ENCODE measurements at places on chromosomes 3 and 15.

- DNase-seq = no peak
These were observed 32.7 kb upstream of the ZBTB38 start for GRCh38 chr3:141335531-141336061.

GRCh38 chr3:178359728-178360127 is 176.5 kb upstream of the KCNMB2 start:
- no peak for DNase-seq

- no peak for DNase-seq
These were observed 67.9 kb downstream of the IQCH start for GRCh38 chr15:67322481-67322880.

GRCh38 chr3:196227121-196227561 is 10.8 kb downstream of the SLC51A start:
- DNase-seq = no peak

DNA sequence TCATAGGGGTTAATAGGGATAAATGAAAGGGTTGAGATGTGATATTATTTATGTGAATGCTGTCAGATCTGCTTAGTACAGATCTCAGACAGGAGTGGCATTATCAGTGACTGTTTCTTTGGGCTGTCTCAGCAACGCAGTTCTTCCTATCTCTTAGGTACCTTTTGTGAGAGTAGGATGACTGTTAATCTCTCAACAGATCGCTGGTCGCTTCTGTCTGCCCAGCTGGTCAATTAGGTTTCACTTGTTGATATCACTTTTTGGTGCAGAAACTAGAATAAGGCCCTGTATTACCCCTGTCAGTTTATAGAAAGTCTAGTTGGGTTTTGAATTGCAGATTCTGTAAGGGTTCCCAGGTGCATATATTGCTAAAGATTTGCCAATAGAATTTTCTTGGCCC is 16.5 kb downstream of the DIS3L start:
- no peak for DNase-seq

DNA sequence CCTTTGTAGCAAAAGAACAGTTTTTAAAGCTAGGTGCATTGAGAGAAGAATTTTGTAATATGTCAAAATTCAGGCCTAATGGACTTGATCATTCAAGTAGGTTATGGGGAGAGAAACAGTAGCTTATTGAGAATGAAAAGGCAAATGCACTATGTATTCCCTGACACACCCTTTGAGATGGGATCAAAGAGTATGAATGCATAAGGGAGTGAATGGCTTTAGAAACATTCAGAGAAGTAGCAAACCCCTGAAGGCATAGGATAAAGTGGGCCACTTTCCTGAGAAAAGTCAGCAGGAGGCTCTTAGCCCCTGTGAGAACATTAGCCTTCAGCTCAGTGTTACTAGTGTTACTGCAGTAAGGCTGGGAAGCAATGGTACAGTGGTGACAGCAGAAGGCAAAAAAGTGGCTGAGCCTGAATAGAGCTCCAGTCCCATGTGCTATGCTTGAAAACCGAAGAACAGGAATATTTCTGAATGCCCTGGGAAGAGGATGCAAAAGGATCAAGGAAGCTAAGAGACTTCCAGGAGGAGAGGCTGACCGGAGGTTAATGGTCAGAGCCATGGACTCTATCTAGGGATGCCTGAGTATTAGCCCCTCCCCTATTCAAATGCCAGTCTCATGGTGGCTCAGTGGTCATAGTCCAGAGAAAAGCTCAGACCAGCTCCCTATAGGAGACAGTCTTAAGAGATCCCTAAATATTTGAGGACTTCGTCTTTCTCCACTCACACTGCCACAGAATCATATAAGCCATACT is 218.2 kb upstream of the SGO1 start:
- DNase-seq = no peak

- DNase-seq = no peak
These were observed 144.6 kb upstream of the IL12A start for GRCh38 chr3:159843840-159844730.
